ENCODE measurements at places on chromosomes 3 and 15.

- no peak for DNase-seq
These were observed 132.3 kb upstream of the MCTP2 start for GRCh38 chr15:94098921-94099573.

DNA sequence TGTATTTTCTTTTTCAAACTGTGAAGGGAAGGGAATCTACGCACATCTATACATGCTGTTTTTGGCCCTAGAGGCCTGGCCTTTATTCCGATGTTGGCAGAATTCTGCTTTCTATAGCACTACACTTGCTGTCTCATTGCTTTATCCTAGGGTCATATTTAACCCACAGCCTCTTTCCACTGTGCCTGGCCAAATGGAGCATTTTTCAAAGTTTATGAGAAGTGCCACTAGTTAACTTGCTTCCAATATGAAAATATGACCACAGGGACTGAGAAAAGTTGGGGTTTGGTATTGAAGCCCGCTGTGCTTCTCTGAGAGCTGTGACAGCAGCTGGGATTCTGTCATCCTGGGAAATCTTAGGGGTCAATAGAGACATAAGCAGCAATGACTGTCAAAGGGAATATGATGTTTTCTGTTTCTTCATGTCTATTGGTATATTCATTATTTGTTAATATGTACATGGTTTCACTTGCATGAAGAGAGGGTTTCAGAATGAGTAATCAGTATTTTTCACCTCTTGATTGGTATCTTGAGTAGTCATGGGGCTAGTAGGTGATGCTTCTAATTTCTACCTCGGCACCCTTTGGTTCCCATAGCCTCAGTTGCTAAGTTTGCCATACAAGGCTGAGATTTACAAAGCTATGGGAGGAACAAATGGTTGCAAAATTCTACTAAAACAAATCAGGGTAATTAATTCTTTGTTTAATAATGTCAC lies 275.8 kb upstream of the RBMS3 start:
- no peak for DNase-seq

DNA sequence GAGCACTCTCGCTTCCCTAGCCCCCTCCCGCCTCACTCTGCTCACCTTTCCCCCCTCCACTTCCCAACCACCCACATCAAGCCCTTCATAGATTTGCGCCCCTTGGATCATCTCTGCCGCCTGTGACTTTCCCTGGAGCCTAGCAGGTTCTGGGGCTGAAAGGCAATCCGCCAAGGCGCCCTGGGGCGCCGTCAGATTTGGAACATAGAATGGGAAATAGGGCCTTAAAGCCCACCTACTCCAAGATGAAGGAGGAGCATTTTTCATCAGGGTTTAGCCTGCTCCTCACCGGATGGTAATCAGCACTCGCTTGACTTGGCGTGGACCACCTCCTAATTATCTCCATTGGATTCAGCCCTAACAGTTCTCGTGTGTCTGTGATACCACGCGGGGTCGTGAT lies 1.3 kb downstream of the CPNE4 start:
- DNase-seq = no peak

GRCh38 chr3:20769430-20769829 lies 583.4 kb upstream of the SGO1 start:
- DNase-seq = no peak

GRCh38 chr3:189914799-189915198 lies 205.9 kb downstream of the P3H2 start:
- no peak for DNase-seq

Measured in stimulated activated CD4-positive, alpha-beta T cell treated with anti-CD3 and anti-CD28 coated beads, Interleukin-4, amount 100 ng/mL, for 24 hours (primary cell).